ENCODE measurements at places on chromosomes 2 and 18.

GRCh38 chr2:5982193-5982902, 290.2 kb downstream of the SOX11 start:
- no peak for DNase-seq

DNA sequence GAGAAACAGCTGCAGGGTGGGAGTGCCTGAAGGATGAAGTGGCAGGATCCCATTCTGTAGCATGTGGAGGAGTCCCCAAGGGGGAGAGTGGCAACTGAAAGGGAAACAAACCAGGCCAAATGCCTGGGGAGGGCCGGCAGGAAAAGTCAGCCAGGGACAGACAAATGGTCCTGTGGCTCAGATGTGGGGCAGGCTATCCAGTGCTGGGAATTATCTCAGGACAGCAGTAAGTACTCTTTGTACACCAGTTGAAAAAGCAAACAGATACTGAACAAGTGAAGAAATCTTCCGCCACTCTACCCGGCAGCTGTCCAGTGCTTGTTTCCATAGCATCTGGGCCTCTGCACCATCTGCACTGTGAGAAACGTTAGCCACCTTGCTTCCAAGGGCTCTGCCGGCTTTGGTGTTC, 408.9 kb downstream of the LRATD1 start:
- DNase-seq, result no peak

DNA sequence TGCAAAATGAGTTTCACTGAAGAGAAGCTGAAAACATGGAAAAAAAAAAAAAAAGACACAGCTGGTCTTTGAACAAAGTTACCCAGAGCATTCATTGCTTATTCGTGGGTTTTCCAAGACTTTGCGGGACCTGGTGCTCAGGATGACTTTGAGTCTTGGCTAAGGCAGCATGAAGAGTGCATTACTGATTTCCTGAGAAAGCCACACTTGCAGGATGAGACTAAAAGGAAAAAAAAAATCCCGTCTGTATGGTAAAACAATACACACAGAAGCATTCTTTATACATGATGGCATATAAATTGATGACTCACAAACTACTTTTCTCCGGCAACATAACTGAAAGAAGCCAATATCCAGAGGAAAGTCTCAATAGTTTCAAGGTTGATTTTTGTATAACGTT, 195.4 kb downstream of the SPP2 start:
- DNase-seq, result no peak

DNA sequence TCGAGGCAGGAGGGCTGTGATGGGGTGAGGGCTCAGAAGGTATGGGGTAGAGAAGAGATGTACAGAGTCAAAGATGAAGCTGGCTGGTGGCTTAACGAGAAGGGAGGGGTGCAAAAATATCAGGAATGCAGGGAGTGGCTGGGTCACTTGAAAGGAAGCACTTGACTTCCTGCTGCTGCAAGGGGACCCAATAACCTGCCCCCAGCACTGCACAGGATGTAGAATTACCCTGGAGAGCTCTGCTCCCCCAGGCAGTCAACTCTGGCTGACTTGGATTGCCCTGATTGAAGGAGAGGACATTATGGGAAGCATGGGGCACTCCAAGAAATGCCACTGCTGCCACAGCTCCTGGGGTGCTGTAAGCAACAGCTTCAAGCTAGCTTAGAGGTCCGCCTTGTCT, 41.8 kb downstream of the CFAP221 start:
- DNase-seq, result no peak

- no peak for DNase-seq
These were observed 76.3 kb downstream of the DDX1 start for GRCh38 chr2:15667809-15668556.

- DNase-seq, result no peak
These were observed 15.8 kb downstream of the SERTAD2 start for GRCh38 chr2:64637931-64638330.

GRCh38 chr2:223854741-223855140, 17.4 kb upstream of the AP1S3 start:
- DNase-seq, result no peak

GRCh38 chr2:28664120-28664842, 87.3 kb upstream of the PPP1CB start:
- no peak for DNase-seq

- no peak for DNase-seq
These were observed 144.6 kb upstream of the LYPD1 start for GRCh38 chr2:132814651-132815050.

- no peak for DNase-seq
These were observed 43.0 kb downstream of the EVA1A start for GRCh38 chr2:75517547-75518230.

DNA sequence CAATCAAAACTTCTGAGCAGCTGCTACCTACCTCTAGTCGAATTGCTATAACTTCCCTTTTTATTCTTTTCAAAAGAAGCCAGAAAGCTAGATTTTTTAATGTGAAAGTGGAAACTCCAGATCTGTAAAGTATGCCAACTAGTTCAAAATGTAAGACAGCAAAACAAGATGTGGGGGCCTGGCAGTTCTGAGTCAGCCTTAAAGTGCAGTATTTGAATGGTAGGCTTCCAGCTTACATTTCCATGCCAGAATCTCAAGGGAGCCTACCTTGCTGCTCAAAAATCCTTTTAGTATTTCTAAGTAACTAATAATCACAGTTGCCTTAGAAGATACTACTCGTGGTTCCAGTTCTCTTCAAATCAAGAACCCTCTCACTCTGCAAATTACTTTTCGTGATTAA, 1288.7 kb downstream of the LRP1B start:
- DNase-seq, result no peak

- no peak for DNase-seq
These were observed 117.8 kb downstream of the TNS1 start for GRCh38 chr2:217884985-217885384.

DNA sequence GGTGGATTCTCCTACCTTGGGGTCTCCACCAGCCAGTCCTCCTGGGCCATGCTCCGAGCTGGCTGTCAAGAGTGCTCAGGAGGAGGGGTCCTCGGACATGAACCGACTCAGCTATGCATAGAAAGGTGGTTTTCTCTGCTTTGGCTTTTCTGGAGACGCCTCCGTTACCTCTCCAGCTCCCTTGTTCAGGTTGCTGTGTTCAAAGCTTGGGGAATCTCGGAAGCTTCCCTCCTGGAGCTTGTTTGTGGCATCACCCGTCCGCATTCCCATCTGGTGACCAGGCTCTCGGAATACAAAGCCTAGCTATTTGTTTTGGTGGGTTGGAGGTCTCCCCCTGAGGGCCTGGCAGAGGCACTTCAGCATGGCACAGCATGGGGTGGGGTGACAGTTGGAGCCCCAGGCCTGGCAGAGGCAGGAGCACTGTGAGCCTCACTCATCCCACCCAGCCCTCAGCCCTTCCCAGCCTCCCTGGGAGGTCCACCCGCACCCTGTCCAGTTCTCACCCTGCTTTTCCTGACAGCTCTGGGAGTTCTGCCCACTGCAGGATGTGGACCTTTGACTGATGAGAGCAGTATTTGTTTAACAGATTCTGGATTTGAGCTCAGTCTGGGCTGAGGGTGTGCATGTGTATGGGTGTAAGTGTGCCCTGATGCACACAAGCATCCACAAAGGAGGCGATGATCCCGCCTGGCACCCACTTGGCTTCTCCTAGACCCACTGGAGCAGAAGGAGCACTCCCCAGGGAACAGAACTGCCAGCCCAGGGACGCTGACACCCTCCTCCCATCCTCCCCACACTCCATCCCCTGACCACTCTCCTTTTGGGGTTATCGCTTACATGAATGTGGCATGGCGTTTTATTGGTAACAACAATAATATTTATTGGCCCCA, 107.3 kb upstream of the HS6ST1 start:
- DNase-seq, result no peak

GRCh38 chr2:133415210-133415876, 152.9 kb downstream of the NCKAP5 start:
- DNase-seq, result no peak

- peak; percentile 38 for DNase-seq
These were observed 575 bp downstream of the HSPD1 start for GRCh38 chr2:197498937-197499593.

DNA sequence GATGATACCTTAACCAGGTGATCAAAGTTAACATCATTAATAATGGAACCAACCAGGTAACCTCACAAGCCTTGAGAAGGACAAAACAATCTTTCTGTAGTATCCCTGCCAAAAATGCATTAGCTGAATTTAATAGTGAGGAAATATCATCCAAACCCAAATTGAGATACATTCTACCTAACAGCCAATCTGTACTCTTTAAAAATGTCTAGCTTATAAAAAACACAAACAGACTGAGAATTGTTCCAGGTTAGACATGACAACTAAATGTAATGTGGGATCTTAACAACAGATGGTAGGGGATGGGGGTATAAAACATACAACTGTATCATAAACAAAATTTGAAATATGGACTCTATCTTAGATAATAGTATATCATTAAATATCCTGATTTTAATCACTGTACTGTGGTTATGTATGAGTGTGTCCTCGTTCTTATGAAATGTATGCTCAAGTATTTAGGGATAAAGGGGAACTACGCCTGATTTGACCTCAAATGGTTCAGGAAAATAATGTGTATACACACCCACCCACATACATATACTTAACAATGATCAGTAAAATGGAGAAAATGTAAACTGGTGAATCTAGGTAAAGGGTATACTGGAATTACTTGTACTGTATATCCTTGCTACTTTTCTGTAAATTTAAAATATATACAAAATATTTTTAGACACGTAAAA, 1.7 kb downstream of the FANCL start:
- no peak for DNase-seq

DNA sequence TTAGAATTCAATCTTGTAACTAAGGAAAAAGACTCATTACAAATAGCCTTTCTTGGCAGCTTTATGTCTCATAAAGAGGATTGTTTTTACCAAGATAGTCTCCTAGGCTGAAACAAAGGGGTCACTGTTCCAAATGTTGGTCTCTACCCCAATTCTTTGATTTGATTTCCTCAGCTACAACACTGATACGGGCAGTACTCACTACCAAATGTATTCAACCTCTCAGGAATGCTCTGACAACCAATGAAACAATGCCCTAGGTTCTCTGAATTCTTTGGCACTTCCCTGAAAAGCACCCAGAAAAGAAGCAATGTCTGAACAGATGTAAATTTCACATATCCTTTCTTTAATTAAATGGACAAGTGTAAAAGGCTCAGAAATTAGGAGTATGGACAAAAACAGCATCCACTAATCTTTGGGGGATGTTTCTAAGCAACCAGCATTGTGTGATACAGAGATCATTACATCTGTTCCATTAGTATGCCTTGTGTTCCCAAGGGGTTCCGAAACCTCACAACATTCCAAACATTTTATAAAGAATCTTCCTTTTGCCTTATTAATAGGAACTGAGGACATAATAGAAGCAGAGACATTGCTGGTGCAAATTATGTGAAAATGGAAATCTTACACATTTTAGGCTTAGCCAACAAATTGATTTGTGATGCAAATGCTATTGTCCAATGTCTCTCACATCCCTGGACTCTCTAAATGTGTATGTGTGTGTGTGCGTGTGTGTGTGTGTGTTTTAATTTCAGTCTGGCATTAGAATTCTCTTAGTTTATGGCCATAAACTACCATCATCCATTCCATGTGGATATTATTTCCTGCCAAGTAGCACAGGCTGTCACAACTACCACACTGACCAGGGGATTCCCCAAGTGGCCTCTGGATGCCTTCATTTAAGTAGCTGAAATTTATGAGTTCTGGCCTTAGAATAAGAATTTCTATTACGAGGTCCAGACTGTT, 276.0 kb downstream of the MTX2 start:
- no peak for DNase-seq

DNA sequence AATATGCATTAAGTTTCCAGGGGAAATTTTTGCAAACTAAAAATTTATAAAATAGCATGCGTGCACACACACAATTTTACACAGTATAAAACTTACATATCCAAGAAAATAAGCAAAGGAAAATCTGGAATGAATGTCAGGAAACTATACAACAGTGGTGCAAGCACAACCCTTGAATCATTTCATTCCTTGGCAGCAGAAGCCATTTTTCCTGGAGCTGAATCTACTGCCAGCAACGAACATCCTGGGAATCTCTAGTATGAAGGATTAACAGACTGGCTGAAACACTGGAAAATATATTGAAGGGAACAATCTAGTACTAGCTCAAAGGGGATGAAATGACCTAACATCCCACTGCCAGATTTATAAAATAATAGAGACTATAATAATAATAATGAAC, 235.3 kb downstream of the DYM start:
- no peak for DNase-seq

DNA sequence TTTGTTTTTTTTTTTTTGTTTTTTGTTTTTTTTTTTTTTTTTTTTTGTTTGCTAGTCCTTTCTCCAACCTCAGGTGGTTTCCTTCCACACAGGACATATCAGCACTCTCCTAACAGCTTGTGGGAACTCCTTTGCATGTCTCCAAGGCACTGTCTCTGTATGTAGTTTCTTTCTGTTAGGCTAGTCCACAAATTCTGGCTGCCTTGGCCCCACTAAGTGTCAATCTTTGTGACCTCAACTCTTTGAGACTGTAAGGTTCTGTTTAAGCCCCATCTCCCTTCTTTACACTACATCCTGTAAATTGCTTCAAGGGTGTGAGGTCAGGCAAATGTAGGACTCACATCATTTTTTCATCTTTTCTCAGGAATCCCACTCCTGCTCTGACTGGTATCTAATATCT, 85.1 kb downstream of the NCOA1 start:
- DNase-seq, result no peak

- no peak for DNase-seq
These were observed 4.2 kb upstream of the NOSTRIN start for GRCh38 chr2:168798076-168798887.

DNA sequence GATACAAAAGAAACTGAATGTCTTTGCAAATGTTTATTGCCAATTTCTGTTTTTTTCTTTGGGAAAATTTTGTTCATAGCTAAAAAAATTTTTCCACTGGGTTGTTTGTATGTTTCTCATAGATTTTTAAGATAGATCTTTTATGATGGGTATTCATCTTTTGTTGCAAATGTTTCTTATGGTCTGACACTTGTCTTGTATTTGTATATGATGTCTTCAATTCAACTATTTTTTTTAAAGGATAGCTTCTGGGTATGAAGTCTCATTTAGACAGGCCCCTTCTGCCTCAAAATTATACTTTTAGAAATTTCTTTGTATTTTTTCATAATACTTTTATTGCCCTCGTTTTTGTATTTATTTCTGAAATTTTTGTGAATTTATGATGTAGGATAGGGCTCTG, 73.8 kb downstream of the KCTD1 start:
- DNase-seq, result no peak

DNA sequence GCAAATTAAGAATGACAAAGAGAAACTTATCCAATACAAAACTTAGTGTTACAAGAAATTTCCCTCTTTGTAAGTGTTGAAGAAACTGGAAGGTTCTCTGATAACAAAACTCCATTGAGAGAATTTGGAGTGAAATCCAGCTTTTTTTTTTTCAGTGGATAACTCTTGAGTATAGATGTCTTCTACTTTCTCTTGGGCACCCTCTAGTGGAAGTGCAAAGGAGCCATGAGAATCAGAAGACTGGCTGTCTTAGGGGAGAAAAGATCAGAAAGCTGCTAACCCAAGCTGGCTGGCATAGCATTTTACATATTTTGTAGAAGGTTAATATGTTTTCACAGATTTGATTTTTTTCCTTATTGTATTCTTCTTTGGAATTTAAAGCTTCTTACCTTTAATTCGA, 138.8 kb upstream of the SATB2 start:
- no peak for DNase-seq

Measured in stimulated activated CD4-positive, alpha-beta T cell treated with anti-CD3 and anti-CD28 coated beads, Interleukin-2, amount 100 ng/mL, for 48 hours (primary cell).